ENCODE measurements at places on chromosomes 5 and 9.

DNA sequence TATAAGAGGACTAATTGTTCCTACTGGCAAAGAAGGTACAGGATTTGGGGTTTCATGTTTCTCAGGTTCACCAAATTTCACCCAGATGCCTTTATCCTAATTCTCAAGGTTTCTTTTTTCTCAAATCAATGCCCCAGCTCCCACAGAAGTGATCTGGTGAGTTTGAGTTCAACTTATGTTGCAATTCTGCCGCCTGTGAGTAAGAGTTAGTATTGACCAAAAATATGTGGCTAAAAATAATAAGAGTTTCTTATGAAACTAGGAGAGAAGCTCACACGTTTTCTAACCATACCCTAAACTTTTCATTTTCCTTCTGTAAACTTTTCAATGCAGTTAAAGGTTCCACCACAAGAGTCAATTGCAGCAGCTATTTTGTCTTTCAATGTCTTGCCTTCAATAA lies 15.1 kb downstream of the SLCO6A1 start:
- DNase-seq: no peak

DNA sequence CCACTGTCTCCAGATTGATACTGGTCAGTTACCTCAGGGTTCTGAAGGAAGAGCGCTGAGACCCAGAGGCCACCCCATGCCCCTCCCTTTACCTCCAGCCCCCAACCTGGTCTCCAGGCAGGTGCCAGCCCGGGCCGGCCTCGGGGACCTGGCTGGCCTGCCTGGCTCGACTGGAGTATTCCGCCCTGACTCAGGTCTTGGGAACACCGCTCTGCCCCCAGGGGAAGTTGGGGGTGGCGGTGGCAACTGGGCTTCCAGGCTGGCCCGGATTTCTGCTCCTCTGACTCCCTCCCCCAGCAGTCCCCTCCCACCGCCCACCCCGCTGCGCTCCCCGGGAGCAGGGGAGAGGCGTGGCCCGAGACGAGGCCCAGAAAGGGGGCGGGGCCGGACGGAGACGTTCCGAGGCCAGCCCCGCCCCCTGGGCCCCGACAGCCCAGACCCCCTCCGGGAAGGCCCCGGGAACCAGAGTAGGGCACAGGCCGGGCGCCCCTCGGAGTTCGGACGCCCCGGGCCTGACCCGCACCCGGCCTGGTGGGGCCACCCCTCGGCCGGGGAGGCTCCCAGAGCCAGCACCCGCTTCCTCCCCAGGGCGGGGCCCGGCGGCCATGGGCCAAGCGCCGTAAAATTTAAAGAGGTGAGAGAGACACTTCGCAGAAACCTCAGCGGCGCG lies 82.5 kb upstream of the ZBTB43 start:
- no peak for DNase-seq

DNA sequence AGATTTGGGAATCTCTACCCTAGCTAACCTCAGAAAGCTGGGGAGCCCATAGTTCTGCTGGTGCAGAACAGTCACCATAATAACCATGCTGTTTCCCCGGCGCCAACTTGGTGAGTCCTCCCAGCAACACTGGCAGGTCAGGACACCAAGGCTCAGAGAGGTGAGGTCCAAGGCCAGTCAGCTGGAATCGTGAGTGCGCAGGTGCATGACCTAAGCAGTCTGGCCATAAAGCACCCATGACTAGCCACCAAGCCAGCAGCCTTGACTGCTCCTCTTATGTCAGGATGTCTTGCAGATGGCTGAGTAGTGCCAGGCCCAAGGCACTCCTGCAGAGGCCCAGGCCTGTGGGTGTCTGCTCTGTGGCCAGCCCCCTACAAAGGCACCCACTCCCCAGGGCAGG lies 2.6 kb downstream of the RNF44 start:
- no peak for DNase-seq

GRCh38 chr5:26553079-26553478 lies 485.3 kb downstream of the CDH9 start:
- no peak for DNase-seq

DNA sequence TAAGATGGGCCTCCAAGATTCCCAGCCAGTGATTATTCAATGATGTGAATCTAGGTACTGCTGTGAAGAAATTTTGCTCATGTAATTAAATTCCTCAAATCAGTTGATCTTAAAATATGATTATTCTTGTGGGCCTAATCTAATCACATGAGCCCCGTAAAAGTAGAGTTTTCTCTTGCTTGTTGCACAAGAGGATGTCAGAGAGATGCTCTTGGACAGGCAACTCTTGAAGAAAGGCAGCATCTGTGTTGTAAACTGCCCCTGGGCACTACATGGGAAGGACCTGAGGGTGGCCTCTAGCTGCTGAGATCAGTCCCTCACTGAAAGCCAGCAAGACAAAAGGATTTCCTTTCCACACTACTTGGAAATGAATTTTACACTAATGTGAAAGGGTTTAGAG lies 132.9 kb downstream of the TRPM3 start:
- DNase-seq: no peak

DNA sequence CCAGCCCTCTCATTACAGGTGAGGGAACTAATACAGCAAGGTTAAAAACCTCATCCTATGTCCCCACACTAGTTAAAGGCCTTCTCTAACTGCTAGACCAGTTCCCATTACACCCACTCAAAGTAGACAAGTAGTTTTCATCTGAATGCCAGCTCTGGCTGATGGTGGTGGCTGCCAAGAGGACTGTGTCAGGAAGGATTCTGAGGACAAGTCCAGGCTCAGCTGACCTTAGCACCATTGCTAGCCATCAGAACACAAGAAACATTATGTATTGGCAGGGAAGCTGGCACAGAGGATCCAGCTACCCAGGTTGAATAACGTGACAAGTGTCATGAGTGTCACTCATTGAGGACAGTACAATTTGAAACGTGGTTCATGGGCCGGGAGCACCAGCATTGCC lies 163.4 kb downstream of the HSD17B3 start:
- no peak for DNase-seq

All from hepatic stellate cell (primary cell).